ENCODE measurements at places on chromosomes 7 and 10.

- no peak for DNase-seq
Observed at GRCh38 chr10:43125881-43126731, 12.1 kb upstream of the CSGALNACT2 start.

DNA sequence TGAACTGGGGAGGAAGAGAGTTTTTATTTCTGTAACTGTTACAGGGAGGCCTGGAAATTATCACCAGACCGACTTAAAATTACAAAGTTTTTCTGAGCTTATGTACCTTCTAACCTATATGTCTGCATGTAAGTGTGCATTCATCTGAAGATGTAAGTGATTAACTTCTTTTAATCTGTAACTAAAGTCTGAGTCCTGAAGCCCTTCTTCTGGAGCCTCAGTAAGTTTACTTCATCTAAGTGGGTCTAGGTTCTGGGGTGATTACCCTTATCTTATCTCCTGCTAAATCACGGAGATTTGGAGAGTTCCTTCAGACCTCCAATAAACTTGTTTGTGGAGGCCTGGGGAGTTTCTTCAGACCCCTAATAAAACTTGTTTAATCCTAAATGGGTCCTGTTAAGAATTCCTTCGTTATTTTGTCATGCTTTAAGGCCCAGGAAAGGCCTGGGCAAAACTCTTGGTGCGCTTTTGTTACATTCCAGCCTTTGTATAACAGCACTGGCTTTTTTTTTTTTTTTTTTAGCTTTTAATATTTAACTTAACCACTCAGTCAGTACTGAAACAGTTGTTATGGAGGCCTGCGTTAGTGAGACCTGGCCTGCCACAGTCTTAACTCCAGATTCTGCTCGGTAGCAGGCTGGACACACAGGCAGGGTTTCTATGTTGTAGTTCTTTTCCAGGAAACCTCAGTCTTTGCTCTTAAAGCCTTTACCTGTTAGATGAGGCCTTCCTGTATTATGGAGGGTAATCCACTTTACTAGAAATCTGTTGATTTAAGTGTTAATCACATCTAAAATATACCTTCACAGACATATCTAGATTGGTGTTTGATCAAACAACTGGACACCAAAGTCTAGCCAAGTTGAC is 33.0 kb downstream of the TPST1 start:
- no peak for DNase-seq

DNA sequence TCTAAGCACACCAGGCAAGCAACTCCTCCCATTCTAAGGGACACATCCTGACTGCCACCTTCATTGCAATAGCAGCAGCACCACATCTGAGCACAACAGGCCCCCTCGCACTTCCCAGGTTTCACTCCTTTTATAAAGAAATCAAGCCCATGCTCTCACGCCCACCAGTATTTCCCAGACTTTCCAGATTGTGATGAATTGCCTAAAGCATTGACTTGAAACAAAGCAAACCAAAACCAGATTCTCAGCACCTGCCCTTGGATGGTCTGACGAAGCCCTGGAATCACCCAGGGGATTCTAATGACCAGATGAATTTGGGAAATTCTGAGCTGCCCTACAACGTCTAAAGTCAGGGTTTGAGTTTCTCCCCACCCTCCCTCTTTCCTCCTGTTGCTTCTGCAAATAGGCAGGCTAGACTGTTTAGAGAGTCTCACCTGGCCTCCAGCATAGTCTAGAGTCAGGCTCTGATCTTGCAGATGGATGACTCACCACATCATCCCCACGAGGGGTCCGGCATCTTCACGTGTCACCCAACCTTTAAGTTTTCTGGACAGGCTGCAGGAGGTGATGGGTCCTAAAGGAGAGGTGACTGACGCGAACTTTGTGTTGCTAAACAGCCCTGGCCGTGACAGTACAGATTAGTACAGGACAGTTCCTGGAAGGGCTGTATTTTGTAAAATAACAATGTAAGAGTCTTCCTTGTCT is 198.0 kb downstream of the SKIDA1 start:
- DNase-seq: no peak

DNA sequence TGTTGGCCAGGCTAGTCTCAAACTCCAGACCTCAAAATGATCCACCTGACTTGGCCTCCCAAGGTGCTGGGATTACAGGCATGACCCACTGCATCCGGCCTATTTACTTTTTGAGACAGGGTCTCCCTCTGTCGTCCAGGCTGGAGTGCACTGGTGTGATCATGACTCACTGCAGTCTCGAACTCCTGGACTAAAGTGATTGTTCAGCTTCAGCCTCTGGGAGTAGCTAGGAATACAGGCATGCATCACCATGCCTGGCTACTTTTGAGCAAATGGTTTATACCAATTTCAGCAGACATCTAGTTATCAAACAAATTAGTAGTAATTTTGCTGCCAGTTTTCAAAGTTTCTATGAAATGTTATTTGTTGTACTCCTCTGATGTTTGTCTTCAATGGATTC is 2.2 kb upstream of the WAC start:
- DNase-seq: no peak

DNA sequence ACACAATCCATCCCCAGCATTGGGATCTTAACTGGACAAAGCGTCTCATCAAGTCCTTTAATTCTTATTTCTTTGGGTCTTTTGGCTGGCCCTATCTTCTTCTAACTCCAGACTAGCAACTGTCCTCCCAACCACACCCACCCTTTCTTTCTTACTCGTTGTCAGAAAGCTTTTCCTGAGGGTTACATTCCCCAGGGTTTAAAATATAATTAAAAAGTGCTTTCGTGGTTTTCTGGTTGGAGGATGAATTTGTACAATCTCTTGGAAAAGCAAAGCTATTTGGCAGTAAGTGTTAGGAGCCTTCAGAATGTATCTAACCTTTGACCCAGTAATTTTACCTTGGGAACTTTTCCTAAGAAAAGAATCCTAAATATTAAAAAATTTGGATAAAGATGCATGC is 10.4 kb upstream of the ITGB8 start:
- DNase-seq: no peak

DNA sequence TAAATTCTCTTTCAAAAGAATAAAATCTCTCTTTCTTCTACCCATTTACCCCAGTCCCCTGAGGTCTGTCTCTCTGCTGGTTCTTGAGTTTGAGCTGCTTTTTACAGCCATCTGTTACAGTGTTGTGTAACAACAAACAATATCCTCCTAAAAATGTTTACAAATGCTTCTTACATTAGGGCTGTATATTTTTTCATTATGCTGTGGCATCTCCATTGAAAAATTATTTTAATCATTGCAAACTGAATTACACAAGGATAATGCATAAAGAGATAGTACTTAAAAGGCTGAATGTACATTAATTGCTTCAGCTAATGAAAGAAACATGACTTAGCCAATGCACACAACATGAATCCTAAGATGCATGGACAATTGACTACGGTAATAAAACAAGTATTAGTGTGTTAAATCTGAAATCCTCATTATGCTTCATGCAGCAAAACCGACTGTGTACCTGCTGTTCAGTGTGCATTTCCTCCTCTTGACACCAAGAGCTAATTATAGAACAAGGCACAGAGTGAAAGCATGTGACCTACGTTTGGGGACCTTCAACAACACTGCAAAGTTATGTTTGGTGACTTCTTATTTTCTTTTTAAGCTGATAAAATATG is 181.7 kb upstream of the RHOBTB1 start:
- no peak for DNase-seq

- peak; percentile 10 for DNase-seq
Observed at GRCh38 chr7:21256310-21256877, 171.5 kb upstream of the SP4 start.

- no peak for DNase-seq
Observed at GRCh38 chr10:133158756-133159610, 1.0 kb upstream of the KNDC1 start.

DNA sequence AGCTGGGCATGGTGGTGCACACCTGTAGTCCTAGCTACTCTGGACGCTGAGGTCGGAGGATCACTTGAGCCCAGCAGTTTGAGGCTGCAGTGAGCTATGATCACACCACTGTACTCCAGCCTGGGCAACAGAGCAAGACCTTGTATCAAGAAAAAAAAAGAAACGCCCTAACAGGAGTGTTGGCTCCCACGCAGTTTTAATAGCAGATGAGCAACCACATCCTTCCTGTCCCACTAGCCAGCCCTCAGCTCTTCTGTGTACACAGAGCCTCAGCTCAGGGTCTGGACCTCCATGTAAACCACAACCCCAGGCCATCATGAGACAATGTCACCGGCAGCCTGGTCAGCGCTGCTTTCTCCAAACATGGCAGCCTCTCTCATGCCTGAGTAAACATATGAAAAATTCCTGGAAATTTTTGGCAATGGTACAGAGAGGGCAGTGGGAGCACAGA is 108.2 kb downstream of the PIP4K2A start:
- DNase-seq: no peak

- no peak for DNase-seq
Observed at GRCh38 chr10:117926491-117926890, 120.2 kb downstream of the RAB11FIP2 start.

DNA sequence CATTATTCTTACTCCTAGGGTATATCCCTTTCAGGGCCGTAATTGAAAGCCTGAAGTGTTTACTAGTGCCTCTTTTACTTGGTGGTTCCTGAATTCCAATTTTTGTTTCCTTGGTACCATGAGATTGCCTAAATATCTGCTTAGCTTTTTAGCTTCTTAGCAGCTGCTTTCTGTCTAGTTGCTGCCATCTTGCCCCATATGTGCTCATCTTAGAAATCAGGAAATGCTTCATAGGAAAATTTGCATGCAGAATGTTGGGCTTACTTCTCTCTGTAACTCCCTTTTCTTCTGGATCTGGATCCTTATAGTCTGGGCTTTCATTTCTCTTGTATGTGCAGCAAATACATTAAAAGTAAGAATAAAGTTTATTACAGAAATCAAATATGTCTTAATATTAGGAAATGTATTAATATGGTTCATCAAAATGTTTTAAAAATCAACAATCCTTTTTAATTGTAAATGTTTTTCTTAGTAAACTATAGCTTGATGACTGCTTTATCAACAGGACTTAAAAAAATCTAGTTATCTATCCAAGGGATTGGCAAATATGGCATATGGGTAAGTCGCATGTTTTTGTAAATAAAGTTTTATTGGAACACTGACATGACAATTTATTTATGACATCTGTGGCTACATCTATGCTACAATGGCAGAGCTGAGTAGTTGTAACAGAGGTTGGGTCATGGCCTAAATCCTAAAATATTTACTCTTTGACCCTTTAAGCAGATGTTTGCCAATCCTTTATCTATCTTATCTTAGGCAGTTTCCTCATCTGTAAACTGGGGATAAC is 73.5 kb upstream of the CDK6 start:
- DNase-seq: no peak

DNA sequence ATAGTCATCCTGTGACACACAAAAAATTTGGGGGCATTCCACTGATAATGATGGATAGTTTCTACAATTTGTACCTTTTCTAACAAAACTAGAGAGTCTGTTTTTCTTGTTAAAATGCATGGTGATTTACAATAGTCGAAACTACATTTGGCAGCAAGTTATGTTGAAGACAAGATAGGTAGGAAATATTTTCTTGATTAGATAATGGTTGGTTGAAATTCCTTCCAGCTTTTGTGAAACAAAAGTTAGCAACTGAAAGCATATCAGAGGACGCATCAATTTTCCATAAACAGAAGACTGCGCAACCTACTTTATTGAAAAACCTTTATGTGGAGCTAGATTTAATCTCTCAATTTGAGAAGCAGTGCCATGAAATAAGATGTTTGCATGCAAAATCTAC is 155.8 kb upstream of the GLI3 start:
- DNase-seq: no peak

GRCh38 chr10:110813743-110814472 is 57.8 kb upstream of the PDCD4 start:
- DNase-seq: no peak

- DNase-seq: no peak
Observed at GRCh38 chr10:1572519-1573333, 164.6 kb downstream of the ADARB2 start.

DNA sequence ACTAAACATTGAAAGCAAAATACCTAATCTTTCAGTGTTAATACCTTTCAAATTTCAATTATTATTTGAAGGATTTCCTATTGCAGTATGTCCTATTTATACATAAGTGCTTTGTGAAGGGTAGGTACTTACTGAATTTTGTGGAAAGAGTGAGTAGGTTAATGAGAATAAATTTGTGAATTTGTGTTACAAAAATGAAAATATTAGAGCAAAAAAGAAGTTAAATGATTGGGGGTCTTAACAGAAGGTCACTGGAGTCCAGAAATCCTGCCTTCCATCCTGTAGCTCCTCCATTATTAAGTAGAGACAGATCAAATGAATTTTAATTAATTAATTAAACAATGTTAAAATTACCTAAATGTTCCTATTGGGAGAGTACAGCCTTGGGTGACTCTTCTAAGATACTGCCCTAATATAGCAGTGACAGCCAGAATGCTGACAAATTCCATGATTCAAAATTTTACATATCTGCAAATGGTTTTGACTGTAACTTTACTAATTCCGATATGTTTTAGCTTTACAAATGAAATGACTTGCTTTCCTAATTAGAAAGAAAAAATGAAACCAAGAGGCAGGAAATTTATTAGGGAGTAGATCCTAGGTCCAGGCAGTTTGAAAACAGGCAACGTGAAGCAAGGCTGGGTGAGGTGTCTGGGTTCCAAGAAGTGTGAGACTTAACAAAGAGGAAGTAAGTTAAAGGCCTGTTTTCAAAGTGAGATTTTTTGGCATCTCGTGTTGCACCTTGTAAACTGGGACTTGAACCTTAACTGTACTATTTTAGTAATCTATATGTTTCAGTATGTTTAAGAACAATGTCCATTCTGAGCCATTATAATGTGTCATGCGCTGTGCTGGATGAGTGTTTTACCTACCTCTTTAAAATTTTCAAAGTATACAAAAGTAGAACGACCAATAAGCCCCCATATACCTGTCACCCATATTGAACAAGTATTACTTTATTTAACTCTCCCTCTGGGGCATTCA is 1.5 kb downstream of the PIK3CG start:
- no peak for DNase-seq

- no peak for DNase-seq
Observed at GRCh38 chr7:68511281-68511680, 1087.0 kb upstream of the AUTS2 start.

- DNase-seq: no peak
Observed at GRCh38 chr7:139909379-139910050, 80.5 kb downstream of the TBXAS1 start.

DNA sequence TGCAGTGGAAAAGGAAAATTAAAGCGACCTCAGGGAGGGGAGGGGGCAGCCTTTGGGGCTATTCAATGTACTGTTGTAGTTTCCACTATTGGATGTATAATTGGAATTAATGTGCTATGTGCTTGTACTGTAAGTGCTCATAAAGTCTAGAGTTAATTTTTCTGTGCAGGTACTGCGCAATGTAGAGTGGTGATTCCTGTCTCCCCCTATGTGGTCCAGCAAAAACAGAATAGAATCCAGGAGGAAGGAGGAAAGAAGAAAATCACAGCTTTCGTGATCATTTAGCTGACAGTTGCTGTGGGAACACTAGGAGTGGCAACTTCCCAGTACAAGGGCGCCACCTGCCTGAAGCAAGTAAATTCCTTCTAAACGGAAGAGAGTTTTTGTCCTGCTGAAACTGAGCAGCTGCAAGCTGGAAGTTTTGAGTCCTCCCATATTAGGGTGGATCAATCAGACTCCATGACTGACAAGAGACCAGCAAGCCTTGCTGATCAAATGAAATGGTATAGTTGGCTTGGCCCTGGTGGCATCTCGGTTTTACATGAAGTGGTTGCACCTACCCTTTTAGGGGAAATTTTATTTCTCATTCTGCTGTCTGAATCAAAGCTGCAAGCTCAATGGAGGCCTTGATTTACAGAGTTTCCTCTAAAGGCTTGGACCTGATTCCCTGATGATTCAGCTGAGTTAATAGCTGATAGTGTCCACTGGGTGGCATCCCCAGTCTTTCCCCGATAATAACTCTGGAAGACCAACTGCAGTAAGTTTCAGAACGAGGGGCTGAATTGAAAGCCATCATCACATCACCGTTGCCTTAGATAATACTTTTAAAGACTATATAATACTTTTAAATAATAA is 299.8 kb downstream of the HGF start:
- DNase-seq: no peak

Data from T follicular helper cell (primary cell).